Hypothalamus (tissue), 51 donors: ENCODE measurements at places on chromosomes 7 and 10.

- DNase-seq = no peak
These were observed 25.6 kb downstream of the PUS7 start for GRCh38 chr7:105496521-105496920.

DNA sequence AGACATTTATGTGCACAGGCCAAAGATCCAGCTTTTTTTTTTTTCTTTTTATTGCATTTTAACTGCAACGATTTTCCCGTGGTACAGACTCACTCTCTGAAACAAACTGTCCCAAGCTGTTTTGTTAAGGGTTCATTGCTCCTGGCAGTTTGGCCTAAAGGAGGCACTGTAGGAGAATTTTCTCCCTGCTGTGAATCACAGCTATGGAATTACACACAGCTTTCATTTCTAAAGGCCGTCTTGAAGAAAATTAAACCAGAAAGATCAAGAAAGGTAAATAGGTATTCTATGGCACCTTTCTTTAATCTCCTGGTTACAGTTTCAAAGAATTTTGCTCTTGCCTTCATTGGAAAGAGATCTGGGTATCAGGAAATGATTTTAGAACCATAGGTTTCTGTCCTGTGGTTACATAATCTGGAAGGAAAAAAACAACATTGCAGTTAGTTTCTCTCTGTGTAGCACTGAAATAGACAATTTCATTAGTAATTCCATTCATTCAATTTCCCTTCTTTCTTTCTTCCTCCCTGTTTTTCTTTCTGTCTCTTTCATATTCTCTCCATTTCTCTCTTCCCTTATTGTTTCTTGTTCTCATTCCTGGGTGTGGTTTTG lies 51.2 kb downstream of the PDK4 start:
- DNase-seq = peak; percentile 15

DNA sequence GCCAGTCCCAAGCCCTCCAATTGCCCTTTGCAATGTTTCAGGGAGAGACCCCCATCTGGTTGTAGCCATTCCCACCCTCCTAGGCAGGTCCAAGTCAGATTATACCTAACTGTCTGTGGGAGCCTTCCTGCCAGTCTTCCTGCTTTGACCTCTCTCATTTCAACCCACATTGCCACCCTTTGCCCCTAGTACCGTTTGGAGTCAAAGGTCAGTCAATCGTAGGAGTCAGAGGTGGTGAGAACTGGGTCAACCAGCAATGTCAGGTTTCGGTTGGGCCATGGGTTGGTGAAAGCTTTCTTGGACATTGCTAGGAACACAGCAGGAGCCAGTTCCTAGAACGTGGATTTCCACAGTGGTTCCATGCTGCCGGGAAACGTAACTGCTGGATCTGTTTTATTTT lies 269.4 kb upstream of the GHITM start:
- no peak for DNase-seq

- no peak for DNase-seq
These were observed 7.1 kb downstream of the TBX20 start for GRCh38 chr7:35246819-35247218.

DNA sequence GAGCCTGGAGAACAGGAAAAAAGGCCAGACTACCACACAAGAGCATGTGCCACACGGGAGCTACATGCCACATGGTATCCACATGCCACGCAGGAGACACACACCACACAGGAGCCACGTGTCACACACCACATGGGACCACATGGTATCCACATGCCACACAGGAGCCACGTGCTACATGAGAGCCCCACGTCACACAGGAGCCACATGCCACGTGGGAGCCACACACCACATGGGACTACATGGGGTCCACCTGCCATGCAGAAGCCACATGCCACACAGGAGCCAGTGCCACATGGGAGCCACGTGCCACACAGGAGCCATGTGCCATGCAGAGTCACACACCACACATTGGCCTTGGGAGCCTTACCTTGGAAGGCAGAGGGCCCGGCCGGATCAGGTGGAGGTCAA lies 244.4 kb upstream of the PPP2R2D start:
- no peak for DNase-seq

- no peak for DNase-seq
These were observed 199.5 kb upstream of the NFE2L3 start for GRCh38 chr7:25952261-25953057.

- DNase-seq = no peak
These were observed 27.4 kb upstream of the SYPL1 start for GRCh38 chr7:106139265-106140251.

DNA sequence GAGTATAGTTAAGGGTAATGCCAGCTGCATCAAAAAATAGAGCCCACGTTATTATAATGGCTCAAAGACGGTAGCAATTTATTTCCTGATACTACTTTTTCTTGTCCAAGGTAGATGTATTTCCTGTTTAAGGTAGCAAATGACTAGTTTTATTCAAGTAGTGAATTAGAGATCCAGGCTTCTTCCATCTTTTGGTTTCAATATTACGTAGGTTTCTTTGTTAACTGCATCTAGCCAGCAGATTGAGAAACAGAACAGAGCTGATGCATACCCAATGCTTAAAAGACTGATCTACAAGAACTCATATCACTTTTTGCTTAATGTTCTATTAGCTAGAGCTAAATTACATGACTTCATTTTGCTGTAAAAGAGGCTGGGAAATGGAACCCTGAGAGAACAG lies 992.1 kb downstream of the NRG3 start:
- no peak for DNase-seq

- DNase-seq = no peak
These were observed 150.4 kb downstream of the ETV1 start for GRCh38 chr7:13839063-13839462.

- no peak for DNase-seq
These were observed 44.4 kb downstream of the SLC35G1 start for GRCh38 chr10:93938140-93938539.

DNA sequence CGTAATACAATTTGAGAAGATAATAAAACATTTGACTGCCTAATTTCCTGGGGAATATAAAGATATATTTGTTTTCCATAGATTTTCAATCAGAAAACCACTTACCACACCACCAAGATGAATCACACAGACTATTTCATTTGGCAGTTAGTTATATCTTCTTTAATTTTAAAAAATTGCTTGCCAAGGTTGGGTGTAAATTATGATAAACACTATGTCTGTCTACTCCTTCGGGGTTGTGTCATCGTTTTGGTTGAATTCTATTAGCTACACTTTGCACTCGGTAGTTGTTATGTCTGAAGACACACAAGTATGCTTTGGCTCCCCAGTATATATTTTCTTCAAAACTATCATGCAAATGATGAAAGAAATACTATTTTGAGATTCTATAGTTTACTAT lies 594.8 kb upstream of the SEMA3D start:
- DNase-seq = no peak

- peak; percentile 2 for DNase-seq
These were observed 69.3 kb downstream of the AP3M1 start for GRCh38 chr10:74081192-74081803.

DNA sequence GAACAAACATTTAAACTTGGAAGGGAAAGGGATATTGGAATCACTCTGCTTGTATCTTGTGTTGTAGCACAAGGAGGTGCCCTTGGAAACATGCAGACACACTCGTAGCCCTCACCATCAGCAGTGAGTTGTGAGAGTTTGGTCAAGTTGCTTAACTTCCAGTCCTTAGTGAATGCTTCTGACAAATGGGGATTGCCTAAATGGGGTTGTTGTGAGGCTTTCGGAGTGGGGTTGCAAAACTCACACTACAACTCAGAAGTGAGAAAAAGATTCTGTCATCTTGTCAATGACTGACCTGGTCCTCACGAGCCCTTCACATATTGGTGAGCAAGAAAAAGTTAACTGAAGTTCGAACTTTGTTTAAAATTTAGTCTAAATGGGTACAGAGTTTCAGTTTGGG lies 29.0 kb upstream of the GSDME start:
- no peak for DNase-seq

- DNase-seq = no peak
These were observed 152.5 kb downstream of the SLC25A13 start for GRCh38 chr7:96169439-96169838.

- DNase-seq = peak; percentile 64
These were observed 59.3 kb upstream of the COMTD1 start for GRCh38 chr10:75294866-75295701.

GRCh38 chr10:21279217-21279575 lies 246.3 kb downstream of the SKIDA1 start:
- DNase-seq = no peak

DNA sequence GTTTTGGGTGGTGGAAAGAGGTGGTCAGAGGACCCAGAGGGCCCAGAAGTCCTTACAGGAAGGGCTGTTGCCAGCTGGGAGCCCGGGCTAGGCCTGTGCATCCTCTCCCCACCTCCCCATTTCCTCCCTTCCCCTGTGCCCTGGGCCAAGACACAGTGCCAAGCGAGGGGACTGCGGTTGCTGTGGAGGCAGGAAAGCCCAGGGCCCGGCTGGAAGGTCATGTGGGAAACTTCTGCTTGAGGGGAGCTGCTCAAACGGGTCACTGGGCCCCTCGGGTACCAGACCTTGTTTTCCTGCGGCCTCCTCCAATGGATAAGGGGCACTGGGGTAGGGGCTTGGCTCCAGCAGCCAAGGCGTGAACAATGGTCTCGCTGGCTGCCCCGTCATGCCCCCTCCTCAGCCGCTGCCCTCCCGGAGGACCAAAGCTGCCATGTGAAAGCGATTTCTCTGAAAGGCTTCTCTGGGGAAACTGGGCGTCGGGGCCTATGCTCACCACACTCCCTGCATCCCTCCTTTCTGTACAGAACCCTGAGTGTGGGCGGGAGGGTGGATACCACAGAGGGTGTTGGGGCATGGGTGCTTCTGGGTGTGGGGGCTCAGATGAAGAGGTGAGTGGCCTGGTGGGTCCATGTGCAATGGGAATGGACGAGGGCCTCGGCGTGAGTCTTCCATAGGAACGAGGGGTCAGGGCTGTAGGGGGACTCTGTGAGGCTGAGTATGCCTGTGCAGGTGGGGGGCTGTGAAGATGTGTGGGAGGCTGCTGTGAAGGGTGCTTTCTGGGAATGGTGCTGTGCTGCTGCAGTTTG lies 135.3 kb downstream of the PTPN20 start:
- no peak for DNase-seq

- DNase-seq = no peak
These were observed 94.2 kb upstream of the PRKCQ start for GRCh38 chr10:6674291-6674690.

DNA sequence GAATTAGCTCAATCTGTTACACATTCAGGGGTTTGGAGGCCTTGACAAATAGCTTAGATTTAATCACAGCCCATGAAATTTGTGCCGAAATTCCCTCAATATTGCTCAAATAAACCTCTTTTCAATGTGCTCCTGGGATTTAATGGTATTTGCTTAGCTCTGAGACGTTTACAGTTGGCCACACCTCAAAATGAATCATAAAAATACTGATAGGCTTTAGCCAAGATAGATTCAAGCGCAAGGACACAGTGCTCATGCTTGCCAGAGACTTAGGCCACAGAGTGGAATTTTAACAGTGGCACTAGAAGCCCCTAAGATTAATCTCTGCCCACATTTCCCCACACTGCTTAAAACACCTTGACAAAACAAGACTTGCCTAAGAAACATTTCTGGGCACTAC lies 2.3 kb upstream of the SEMA3C start:
- no peak for DNase-seq

DNA sequence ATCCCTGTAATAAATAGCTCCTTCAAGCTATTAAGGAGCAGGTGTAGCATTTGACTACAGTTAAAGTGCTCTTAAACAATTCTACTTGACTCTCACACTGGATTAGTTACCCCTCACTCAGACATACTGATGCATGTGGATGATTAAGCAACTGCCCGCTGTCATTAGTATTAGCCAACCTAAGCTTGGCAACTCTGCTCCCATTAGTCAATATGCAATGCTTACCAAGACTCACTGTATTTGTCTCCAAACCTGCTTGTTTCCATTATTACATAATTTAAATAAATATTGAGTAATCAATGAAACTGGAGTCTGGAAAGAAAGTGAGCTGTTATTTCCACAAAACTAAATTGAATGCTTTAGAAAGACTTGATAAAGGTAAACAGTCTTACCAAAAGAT lies 144.0 kb upstream of the ASAH2 start:
- no peak for DNase-seq

DNA sequence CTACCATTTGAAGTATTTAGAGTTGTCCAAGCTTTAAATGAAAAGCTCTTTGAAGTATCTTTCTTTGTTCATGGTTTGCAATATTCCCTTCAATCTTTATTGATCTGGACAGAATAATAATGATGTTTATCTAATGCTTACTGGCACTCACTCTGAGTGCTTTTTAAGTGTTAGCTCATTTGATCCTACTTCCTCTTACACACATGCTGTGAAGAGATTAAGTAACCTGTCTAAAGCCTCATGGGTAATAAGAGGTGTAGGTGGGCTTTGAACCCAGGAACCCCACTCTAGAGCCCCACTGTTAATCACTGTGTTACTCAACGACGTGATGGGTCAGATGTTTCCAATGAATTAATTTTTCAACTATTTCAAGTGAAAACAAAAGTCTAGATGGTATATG lies 31.1 kb upstream of the ADD3 start:
- DNase-seq = no peak

- no peak for DNase-seq
These were observed 2.7 kb downstream of the GOT1 start for GRCh38 chr10:99427566-99428190.

DNA sequence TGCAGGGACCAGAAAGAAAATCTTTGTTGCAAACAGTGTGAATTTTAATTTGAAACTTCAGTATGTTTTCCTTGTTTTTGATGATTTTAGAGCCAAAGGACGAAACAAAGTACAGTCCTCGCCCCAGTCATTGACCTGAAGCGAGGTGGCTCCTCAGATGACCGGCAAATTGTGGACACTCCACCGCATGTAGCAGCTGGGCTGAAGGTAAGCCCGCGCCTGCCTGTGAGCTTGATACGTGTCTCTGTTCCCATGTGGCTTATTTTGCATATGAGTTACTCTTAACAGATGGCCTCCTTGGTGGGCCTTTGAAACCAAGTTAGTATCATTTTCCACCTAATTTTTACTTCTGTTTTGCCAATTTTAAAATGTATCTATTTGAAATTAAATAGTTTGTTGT lies 12.3 kb downstream of the RBM17 start:
- DNase-seq = no peak

DNA sequence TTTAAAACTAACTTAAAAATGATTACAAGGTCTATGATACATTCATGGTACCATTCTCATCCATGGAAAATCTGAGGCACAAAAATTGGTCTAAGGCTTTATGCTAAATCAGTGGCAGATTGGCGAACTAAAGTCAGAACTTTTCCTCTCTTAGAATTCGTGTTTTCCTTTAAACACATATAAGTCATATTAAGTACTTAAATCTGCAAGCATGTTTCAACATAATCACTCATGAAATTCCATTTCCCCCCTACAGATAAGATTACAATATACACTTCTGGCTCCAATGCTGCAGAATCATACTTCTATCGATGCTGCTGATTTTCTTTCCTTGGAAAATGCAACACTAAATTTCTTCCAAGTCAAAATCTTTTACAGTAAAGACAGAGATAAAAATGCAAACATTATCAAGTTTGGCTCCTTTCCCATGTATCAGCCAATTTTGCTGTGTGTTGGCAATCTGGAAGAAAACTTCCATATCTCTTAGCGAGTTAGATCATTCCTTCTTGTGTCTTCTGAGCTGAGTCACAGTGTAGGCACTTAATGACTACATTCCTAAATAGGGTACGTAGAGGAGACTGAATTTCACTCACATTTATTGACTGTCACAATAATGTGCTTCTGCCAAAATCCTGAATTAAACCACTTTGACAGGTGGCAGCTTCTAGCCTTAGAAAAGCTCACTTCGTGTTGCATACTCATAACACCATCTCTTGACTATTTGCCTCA lies 76.4 kb upstream of the LRRC17 start:
- no peak for DNase-seq
